Stimulated activated CD8-positive, alpha-beta memory T cell treated with anti-CD3 and anti-CD28 coated beads, Interleukin-4, amount 100 ng/mL, for 1 hour (primary cell): ENCODE measurements at places on chromosomes 6 and 20.

- DNase-seq: no peak
Measured at GRCh38 chr6:167722634-167723309, 103.9 kb upstream of the AFDN start.

DNA sequence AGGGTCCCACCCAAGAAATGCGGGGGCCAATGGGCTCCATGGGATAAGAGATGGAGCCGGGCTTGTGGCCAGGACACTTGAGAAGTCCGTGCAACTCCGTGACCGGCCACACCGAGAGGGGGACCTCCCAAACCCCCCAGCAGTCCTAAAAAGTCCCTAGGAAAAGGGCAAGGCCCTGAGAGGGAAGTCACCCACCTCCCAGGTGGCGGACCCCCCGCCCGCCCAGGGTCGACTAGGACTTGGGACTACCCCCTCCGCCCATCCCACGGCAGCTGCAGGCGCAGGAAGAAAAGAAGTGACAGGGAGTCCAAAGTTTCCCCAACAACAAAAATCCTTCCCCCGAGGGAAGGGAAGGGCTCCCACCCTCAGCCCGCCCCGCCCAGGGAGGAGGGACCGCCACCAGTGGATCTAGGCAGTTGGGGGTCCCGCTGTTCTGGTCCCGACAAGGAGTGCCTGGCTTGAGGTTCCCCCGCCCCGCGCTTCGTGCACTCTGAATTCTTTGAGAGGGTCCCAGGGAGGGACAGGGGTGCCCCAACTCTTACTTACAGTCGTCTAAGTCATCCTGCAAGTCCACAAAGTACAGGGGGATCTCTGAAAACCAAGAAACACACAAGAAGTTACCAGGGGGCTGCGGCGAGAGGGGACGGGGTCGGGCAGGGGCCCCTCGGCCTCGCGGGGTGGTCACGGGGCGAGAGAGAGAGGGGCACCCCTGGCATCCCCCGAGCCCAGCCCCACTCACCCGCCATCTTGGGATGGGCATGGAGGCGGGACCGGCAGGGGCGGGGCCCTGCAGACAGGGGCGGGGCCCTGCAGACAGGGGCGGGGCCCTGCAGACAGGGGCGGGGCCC, 611 bp upstream of the RAB22A start:
- DNase-seq: peak; percentile 31

DNA sequence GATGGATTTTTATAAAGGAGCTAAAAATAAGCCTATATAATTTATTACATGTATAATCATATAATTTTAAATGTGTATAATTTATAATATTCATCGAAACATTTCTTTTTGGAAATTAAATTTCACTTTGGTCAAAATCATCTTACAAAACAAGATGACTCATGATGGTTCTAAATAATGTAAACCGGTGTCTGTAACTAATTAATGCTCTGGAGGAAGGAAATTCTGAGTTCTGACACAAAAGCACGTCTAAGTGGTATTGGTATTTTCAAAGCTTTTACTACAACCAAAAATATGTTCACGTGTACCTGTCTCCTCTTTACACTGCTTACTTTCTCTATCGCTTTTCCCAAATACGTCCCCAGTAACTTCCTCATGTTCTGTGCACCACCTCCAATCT, 134.1 kb downstream of the MTHFD1L start:
- DNase-seq: no peak

DNA sequence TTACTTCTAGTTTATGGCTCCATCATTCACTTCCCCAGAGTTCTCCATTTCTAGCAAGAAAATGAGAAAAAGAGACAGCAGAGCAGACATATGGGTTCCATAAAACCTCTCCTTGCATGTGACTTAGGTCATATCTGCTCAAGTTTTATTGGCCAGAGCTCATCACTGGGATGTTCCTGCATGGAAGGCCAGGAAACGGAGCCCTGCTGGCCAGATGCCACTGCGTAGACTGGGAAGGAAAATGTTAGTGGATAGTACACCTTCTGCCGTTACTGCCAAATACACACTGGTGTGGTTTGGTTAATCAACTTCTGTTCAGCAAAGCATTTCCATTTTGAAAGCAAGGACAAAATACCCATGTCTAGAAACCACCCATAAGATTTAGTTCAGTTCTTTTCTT, 220.6 kb upstream of the TSHZ2 start:
- no peak for DNase-seq

DNA sequence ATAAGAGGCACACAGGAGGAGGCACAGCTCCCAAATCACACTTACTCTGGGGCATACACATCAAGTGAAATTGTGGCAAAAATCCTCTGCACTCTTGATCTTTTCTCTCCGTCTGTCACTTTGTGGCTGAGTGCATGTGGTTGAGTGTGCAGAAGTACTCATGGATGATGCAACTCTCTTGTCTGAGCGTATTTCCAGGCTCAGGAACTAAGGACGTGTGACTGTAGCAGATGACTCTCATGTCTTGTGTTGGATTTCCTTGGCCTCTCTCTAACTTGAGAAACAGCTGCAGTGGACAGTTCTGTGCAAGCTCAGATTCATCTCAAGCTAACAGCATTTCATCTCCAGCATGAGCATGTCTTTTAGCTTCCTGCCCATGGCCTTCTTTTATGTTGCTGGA, 245.4 kb upstream of the FLRT3 start:
- DNase-seq: no peak
